ENCODE measurements at places on chromosomes 5 and 9.

DNA sequence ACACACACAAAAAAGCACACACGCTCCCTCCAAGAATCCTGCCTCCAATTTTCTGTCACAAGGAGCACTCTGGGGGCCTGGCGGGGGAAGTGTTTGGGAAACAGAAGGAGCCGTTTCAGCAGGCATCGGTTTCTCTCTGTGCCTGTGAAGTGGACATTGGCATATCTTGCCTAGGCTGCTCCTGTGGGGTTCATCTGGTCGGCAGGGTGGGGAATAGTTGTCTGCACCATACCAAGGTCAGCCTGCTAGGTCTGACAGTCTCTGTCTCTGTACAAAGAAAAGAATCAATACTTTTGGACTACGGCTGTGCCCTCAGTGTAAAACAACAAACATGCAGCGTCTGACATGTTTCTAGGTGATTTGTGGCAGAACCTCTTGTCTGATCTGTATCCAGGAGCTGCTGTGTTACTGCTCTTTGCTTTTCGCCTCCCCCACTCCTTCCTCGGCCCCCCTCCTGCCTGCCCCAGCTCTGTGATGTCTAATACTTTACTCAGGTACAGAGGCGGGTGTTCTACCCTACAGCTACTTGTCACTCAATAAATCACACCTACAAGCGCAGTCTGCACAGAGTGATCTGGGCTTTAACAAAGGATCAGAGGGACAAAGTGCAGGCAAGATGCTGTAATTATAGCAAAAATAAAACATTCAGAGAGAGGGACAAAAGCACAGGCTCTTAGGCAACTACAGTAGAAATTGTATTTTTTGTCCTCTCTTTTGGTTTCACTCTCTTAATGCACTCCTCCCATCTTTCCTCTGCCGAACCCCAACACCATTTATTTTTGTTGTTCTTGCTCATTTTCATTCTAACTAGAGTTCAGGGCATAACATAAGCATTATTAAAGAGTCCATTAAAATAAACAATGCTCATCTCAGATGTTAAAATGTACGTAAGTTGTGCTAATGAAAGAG is 216.7 kb downstream of the BNC2 start:
- DNase-seq, result no peak

- DNase-seq, result no peak
These were observed 259.0 kb downstream of the GADD45G start for GRCh38 chr9:89863837-89864236.

GRCh38 chr9:99833735-99834134 is 12.1 kb downstream of the NR4A3 start:
- DNase-seq, result peak; percentile 48

DNA sequence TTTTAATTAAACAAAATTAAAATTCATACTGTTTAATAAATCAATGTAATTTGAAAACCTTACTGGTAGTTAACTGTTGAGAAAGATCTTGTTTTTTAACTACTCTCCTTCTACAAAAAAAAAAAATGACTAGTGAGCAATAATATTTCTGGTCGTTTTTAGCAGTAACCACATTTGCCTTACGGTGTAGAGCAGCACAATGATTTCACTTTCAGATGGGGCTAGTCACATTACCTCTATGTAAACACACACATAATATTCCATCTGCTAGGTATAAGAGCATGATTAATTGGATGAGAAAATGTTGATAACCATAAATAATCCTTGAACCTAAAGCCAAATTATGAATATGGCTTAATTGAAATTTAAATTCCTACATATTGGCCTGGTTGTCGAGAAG is 198.1 kb downstream of the CHSY3 start:
- no peak for DNase-seq

- no peak for DNase-seq
These were observed 3.7 kb upstream of the RNF44 start for GRCh38 chr5:176540956-176541337.

DNA sequence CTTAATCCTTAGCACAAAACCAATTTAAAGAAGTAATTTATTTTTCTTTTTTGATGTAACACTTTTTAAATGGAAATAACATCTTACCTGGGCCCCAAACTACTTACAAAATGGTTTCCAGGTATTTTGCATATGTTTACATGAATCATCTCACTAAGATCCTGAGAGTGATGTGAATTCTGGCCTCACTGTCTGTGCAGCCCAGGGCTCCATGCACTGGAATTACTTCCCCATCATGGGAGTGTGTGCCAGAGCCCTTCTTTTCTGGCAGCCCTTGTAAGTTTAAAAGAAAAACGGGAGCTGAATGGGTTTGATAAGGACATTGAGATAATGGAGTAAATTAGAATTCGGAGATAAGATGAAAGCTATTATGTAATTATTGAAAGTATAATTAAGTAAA is 12.2 kb upstream of the F2R start:
- DNase-seq, result no peak

GRCh38 chr5:79020861-79021561 is 35.9 kb upstream of the ARSB start:
- DNase-seq, result peak; percentile 60

DNA sequence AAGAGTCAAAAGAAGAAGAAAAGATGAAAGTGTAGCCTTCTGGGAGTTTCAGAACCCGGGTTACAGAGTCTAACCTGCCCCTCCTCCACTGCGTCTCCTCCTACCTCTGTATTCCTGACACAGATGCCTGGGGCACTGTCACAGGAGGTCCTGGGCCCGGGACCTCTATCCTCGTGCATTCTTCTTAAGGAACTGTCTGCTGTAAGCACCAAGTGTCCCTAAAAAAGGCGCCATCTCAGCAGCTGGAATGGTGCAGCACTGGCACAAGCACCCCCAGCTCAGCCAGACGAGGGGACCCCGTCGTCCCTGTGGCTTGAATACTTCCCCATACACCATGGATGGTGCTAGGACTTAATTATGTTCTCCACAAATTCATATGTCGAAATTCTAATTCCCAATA is 35.8 kb upstream of the MVB12B start:
- no peak for DNase-seq

DNA sequence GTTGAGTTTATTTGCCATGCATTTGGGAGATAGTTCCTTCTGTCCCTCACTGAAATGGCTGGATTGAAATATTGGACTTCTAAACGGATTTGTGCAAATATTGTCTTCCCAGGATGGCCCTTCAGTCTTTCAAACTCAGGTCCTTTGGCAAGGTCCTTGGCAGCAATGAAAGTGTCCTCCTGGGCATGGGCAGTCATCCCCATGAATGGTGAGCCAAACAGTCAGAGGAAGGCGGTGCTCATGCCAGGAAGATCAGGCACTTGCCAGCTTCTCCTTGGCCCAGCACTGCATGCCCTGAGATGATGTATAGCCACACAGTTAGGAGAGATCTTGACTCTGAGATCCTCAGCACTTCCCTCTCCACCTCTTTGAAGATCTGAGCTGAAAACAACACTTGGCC is 221.4 kb upstream of the KLF4 start:
- DNase-seq, result no peak

GRCh38 chr9:107323836-107324585 is 40.9 kb downstream of the RAD23B start:
- no peak for DNase-seq

DNA sequence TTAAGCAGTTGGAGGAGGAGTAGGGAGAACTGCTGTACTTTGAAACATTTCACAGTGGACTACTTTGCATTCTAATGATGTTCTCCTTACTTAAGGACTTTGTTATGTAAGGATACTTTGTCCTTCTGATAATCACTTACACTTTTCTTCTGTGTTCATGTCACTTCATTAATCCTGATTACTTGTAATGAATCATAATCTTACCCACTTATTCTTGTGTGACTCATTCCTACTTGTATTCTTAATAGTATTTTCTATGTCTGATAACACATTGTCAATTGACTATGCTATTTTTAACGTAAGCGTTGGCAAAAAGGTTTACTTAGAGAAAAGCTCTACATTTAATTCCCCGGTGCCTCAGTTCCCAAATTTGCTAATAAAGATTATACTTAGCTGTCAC is 63.8 kb downstream of the GHR start:
- no peak for DNase-seq

DNA sequence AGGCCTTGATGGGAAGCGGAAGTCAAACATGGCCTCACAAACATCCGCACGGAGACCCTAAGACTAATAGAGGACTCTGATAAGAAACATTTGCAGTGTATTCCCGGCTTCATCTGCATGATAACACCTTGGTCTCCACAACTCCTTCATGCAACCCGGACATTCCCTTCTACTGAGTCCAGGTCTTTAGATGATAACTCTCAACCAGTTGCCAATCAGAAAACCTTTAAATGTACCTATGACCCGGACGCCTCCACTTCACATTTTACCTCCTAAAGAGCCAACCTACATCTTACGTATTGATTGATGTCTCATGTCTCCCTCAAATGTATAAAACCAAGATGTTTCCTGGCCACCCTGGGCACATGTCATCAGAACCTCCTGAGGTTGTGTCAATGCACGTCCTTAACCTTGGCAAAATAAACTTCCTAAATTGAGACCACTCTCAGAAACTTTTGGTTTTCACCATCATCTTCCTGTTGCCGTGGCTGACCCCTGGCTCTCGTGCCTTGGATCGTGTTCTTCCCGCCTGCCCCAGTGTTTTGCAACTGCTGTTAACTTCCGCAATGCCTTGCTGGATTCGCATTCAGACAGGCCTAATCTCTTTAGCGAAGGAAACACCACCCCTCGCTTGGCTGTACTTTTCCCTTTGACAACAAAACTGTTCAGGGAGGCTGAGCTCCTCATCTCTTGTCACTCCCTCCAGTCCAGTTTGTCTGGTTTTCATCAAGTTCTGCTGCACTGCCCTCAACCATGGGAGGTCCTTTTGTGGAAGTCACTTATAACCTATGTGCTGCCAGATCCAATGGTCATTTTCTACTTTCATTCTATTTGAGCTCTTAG is 1.1 kb upstream of the DAP start:
- DNase-seq, result no peak

DNA sequence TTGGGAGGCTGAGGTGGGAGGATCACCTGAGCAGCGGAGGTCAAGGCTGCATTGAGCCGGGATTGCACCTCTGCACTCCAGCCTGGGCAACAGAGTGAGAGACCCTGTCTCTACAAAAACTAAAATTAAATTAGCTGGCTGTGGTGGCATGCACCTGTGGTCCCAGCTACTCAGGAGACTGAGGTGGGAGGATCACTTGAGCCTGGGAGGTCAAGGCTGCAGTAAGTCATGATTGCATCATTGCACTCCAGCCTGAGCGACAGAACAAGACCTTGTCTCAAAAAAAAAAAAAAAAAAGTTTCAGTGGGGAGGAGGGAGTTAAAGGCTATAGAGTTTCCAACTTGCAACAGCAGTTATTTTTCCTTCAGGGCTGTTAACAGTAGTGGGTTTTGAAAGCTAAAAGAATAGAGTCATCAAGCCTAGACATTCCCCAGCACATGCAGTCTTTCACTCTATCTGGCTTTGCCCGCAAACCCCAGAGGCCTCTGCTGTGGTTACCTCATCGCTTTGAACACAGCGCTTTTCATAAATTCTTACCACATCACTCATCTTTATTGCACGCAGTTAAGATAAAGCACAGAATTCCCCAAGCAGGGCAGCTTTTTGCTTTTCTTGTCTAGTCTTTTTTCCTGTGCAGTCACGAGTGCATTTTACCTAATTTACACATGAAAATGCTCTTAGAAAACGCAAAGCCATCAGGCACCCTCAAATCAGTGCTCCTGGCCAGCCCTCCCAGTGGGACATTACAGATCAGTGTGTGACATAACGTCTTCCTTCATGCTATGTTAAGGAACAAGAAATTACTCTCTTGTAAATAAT is 8.7 kb upstream of the SLC2A8 start:
- peak; percentile 24 for DNase-seq

DNA sequence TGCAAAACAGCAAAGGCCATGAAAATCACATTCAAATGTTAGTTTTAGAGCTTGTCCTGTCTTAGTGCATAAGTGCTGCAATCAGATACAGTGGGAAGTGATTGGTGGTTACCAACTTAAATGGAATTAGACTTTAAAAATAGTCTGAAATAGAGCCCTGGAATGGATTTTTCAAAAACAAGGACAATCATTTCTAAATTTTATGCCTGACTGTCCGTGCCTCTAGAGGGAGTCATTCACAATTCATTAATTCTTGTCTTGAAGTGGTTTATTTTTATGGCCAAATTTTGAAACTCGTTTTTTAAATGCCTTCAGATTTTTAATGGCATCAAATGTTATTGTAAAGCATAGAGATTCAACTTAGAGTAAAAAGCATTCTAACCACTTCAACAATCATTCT is 561.8 kb upstream of the DAB2 start:
- DNase-seq, result no peak

DNA sequence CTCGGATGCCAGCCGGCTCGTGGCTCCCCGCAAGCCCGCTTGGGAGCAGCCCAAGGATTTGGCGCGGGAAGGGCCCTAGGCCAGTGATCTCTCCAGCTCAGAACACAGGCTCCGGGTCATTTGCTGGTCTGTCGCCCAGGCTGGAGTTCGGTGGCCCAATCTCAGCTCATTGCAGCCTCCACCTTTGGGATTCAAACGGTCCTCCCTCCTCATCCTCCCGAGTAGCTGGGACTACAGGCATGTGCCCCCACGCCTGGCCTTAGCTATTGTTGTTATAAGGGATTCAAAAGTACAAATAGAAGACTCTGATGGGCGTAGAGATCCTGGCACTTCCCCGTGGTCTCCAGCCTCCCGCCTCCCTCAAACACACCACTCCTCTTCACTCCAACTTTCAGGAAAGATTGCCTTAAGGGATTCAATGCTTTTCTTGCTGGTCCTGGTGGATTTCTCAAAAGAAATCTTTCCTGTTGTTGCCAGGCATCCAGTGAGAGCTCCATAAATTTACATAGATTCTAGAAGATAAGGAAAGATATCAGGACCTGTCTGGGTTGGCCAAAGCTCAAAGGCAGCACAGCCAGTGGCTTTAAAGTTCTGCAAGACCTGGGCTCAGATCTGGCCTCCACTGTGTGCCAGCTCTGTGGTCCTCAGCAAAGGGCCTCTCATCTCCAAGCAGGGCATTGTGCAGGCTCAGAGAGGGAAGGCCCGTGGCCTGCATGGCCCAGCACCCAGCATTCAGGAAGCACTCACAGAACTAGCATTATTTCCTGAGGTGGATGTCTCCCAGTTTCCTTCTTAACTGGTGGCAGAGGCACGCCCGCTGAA is 1.0 kb downstream of the AIF1L start:
- DNase-seq, result no peak

- peak; percentile 69 for DNase-seq
These were observed 530 bp downstream of the RAPGEF1 start for GRCh38 chr9:131739133-131739958.

Measured in OCI-LY7 (cell line).